Nucleus accumbens (tissue), 56 donors: ENCODE measurements at places on chromosomes 1 and 21.

- DNase-seq, result no peak
Observed at GRCh38 chr1:67645495-67646144, 39.4 kb upstream of the GADD45A start.

DNA sequence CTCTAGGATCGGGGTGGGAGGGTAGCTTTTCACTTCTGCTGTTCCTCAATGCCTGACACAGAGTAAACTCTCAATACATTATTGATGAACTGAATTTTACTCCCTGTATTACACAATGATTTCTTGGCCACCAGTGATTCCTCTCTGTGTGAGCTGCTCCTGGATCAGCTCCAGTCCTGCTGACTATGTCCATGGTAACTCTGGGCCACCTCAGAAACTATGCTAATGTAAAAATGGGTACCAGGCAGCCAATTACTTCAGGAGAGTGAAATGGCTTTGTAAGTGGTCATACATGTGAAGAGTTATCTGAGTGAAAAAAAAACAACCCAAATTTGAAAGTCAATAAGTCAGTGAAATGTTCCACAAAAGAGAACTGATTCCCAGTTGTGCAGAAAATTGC, 311.0 kb downstream of the KCNH1 start:
- no peak for DNase-seq

- no peak for DNase-seq
Observed at GRCh38 chr1:10271869-10272268, 61.5 kb downstream of the KIF1B start.

DNA sequence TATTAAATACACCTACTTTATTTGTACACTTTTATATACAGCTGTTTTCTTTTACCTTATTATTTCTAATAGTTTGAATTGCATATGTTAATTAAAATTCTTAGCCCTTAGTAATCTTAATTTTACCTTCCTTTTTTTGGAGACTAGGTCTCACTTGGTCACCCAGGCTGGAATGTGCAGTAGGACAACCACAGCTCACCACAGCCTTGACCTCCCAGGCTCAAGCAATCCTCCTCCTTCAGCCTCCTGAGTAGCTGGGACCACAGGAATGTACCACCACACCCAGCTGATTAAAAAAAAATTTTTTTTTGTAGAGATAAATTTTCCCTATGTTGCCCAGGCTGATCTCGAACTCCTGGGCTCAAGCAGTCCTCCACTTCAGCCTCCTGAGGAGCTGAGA, 15.0 kb upstream of the SDC3 start:
- DNase-seq, result no peak

DNA sequence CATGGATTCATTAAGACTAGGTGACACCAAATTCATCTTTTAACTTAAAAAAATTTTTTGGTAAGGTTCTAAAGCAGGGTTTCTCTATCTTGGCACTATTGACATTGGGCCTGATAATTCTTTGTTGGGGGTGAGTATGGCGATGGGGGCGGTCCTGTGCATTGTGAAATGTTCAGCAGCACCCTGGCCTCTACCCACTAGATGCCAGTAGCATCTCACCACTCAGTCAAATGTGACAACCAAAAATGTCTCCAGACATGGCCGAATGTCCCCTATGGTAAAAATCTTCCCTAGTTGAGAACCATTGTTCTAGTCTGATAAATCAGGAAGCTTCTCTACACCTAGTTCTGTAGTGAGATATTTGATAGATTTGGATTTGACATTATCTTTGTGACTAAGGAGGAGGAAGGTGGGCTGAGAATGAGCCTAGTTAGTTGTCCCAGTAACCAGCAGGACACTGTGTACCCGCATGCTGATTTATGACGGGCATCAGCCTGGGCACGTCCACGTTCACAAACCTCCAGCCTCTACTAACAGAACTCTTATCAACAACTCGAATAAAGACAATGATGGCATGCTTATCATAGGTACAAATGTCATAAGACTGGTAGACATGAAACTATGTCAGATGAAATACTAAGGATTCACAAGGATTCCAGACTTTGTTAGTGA, 104.6 kb downstream of the KCND3 start:
- no peak for DNase-seq

GRCh38 chr1:35269201-35269988, 886 bp downstream of the ZMYM4 start:
- DNase-seq, result no peak

DNA sequence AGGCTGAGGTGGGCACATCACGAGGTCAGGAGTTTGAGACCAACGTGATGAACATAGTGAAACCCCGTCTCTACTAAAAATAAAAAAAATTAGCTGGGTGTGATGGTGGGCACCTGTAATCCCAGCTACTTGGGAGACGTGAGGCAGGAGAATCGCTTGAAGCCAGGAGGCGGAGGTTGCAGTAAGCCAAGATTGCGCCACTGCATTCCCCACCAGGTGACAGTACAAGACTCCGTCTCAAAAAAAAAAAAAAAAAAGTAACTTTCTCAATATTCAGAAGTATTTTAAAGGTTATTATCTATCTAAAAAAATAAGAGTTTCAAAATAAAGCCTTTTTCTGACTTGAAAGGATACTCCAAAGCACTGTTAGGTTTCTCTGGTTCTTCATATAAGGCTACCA, 5.9 kb downstream of the MYCBP start:
- DNase-seq, result no peak

- no peak for DNase-seq
Observed at GRCh38 chr21:14706712-14707510, 160.8 kb upstream of the SAMSN1 start.

- no peak for DNase-seq
Observed at GRCh38 chr1:1434824-1435105, 725 bp upstream of the VWA1 start.

GRCh38 chr1:43052322-43052721, 93.7 kb upstream of the SLC2A1 start:
- DNase-seq, result no peak

- DNase-seq, result no peak
Observed at GRCh38 chr1:33225586-33225985, 30.7 kb upstream of the ZNF362 start.

GRCh38 chr1:229716069-229716468, 90.0 kb downstream of the URB2 start:
- DNase-seq, result no peak

- DNase-seq, result no peak
Observed at GRCh38 chr1:214493126-214493796, 58.1 kb downstream of the PTPN14 start.

DNA sequence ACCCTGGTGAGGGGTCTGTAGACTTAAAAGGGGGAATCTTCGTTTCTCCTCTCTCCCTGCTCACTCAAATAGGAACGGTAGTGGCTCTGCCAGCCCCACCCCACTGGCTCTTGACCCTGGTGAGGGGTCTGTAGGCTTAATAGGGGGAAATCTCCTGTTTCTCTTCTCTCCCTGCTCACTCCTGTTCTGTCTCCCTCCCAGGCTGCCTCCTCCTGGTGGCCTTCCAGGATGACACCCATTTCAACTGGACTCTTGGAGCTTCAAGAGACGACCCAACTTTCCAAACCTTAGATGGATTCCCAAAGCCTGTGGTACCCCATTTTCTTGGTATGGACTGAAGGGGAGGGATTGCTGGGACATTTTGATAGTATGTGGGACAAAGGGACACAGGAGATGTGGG, 1.4 kb upstream of the EPHB2 start:
- no peak for DNase-seq

- no peak for DNase-seq
Observed at GRCh38 chr1:66166753-66167152, 367.2 kb upstream of the SGIP1 start.

DNA sequence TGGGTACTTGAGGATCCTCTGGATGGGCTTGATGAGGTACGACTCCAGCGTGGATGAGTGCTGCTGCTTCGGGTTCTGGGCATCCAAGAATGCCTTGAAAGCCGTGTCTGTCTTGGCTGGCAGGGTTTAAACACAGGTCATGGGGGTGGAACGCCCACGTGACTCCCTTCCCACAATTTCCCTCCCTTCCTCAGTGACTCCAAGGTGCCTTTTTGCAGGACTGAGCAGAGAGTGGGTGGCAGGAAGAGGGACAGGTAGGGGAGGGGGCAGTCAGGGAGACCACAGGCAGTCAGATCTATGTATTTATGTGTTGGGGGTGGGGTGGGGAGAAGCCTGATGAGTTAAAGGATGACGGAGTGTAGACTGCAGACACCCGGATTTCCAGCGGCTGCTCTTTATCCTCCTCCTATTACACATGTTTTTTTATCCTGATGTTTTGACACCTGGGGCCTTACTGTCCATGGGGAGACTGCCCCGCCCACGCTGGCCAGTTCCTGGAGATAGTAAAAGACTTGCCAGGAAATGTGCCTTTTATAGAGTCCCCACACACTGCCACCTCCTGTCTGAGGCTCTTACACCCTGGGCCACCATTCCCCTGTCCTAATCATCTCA, 103.2 kb upstream of the KRTAP19-8 start:
- DNase-seq, result no peak

- DNase-seq, result no peak
Observed at GRCh38 chr21:26057477-26058170, 112.9 kb downstream of the APP start.

DNA sequence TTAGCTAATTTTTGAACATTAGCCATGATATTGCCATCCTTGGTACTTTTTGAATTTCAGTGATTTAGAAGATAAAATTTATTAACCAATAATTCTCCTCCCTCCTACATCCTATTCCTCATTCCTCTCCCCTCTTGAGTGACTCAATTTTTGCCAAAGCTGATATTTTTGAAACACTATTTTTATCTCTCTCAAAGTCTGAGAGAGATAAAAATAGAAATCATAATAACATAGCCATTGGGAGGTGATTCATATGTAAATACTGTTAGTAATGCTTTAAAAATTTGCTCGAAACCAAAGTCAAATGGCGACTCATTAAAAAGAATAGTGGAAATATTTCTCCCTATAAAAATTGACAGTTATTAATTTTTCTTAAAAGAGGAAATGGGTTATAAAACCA, 97.4 kb downstream of the PATJ start:
- no peak for DNase-seq

DNA sequence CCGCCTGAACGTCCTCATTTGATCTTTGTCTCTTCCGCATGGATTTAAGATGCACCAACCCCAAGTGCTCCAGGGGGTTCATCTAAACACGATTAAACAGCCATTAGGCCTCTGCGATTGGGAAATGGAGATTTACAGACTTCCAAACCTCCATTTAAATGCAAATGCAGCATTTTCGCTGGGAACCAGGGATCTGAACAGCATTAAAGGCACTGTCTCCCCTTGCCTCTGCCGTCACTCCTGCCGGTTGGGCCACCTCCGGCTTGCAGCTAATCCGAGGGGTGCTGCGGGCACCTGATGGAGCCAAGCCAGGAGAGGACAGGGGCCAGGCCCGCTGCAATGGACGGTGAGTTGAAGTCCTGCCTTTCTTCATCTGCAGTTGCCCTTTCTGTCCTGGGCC, 70.3 kb upstream of the KLHDC7A start:
- DNase-seq, result no peak

DNA sequence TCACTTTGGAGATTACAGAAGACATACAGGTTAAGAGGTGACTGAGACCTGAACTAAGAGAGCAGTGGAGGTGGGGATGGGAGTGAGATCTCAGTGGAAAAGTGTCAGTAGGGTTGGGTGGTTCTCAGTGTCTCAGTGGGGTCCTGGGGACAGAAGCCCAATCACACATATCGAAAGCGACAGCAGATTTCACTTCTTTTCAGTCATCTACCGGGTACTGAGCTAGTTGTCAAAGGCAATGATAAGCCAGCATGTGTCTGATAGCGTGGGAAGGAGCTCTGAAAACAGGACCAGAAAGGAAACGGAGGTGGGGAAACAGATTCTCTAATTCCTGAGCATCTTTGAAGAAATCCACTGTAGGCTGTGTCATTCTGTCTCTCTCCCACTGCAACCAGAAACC, 59.5 kb downstream of the RHOU start:
- no peak for DNase-seq

- DNase-seq, result no peak
Observed at GRCh38 chr1:219247441-219247840, 73.8 kb downstream of the LYPLAL1 start.

- DNase-seq, result no peak
Observed at GRCh38 chr1:58813361-58813760, 29.5 kb upstream of the JUN start.

DNA sequence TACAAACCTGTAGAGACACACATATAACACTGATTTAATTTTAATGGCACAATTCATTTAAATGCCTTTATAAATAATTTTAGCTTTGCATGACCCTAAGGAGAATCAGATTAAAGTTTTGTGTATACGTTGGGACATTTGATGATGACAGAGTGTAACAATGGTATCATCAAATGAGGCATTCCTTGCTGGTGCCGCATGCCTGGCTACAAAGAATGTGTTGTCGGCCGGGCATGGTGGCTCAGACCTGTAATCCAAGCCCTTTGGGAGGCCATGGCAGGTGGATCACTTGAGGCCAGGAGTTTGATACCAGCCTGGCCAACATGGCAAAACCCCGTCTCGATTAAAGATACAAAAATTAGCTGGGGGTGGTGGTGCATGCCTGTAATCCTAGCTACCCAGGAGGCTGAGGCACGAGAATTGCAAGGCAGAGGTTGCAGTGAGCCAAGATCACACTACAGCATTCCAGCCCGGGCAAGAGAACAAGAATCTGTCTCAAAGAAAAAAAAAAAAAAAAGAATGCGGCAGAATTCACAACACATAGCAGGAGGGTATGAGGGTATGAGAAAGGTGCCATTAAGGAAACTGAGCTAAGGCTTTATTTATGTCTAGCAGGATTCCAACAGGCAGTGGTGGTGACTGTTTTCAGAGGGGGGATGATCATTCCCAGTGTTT, 58.9 kb downstream of the PTPN14 start:
- DNase-seq, result no peak

DNA sequence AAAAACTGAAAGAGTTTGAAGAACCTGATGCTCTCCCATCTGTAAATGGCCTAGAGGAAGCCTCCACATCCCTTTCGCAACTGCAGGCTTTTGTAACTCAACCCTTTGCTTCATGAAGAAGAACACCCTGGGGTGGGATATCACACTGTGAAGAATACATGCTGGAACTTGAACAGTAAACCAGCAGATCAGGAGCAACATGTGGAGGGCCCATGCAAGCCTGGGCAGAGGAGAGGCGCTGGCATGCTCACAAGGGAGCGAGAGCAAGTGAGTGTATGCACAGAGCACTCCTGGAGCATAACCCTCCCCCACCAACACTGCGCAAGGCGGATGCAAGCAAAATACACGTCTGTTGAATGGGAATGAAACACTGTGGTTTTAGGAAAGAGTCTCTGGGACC, 24.6 kb upstream of the SPAG17 start:
- no peak for DNase-seq

DNA sequence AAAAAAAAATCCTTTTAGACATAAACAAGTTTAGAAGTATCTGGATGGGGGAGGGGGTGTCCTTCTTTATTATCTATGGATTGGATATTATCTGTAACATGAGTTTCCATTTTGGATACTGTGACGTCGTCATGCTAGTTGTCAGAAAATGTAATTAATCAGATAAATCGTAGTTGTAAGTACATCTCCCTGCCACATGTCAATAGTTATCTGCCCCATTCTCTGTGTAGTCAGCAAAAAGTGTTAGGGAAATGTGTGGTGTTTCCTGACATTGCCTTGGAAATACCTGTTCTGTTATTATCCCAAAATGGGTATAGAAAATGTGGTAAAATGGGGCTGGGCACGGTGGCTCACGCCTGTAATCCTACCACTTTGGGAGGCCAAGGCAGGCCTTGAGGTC, 24.6 kb upstream of the SDE2 start:
- DNase-seq, result no peak

- no peak for DNase-seq
Observed at GRCh38 chr21:14762327-14762726, 216.2 kb upstream of the SAMSN1 start.

GRCh38 chr1:66326867-66327266, 207.1 kb upstream of the SGIP1 start:
- no peak for DNase-seq
